Fibroblast of gingiva (primary cell): ENCODE measurements at places on chromosomes 7 and 10.
A peak's percentile ranks its signal among the peaks of the same experiment; 100 is the strongest.

- no peak for DNase-seq
These were observed 118.2 kb downstream of the HBP1 start for GRCh38 chr7:107286751-107287621.

- no peak for DNase-seq
These were observed 14.4 kb downstream of the NPSR1 start for GRCh38 chr7:34672430-34672829.

- no peak for DNase-seq
These were observed 41.7 kb upstream of the EZH2 start for GRCh38 chr7:148925836-148926235.

DNA sequence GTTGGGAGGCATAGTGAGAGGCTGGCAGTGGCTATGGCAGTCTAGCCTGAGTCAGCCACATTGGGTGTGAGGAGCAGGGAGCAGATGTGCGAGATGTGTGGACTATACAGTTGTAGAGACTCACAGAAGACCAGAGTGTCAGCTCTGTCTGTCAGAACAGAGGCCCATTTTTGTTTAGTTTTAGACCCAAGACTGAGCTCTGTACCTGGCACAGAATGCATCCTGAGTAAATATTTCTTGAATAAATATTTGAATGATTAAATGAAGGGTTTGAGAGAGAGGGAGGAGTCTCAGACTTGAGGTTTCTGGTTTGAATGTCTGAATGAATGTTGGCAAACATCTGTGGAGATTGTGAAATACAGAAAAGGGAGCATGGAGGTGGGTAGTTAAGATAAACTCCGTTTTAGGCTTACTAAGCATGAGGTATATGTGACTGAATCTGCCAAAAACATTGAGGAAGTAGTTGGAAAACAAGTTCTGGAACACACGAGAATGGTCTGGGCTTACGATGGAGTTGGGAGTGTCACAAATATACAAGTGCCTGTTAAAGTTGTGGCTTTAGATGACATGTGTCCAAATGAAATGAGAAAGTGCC is 3.6 kb downstream of the SEC23IP start:
- DNase-seq: peak; percentile 67

- DNase-seq: peak; percentile 10
These were observed 479.8 kb upstream of the SEMA3A start for GRCh38 chr7:84674236-84674913.

- DNase-seq: peak; percentile 81
These were observed 91.4 kb downstream of the FAM107B start for GRCh38 chr10:14683256-14683655.

DNA sequence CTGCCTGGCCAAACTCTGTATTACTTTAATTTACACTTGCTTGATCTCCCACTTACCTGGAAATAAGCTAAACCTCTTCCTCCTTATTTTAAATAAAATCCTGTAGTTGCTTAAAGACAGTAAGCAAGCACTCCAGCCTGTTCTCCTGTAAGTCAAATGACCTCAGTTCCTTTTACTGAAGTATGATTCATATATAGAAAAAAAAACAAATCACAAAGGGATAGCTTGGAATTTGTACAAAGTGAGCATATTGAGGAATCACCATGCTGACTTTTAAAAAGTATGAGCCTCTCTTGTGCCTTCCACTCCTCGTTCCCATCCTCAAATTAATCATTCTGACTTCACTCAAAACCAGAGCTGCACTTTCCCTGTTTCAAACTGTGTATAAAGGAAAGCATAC is 52.0 kb downstream of the C10orf90 start:
- DNase-seq: no peak

DNA sequence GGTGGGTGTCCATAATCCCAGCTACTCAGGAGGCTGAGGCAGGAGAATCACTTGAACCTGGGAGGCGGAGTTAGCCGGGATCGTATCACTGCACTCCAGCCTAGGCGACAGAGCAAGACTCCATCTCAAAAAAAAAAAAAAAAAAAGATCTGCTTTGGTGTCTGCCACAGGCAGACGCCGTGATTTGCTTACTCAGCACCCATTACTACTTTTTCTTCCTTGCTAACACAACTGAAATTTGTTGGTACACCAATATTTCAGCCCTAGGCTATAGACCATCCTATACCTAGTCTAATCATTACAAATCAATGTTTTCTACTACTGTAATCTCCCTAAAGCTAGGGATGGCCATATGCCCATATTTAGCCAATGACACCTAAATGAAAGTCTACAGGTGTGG is 53.5 kb upstream of the PARD3 start:
- DNase-seq: no peak

DNA sequence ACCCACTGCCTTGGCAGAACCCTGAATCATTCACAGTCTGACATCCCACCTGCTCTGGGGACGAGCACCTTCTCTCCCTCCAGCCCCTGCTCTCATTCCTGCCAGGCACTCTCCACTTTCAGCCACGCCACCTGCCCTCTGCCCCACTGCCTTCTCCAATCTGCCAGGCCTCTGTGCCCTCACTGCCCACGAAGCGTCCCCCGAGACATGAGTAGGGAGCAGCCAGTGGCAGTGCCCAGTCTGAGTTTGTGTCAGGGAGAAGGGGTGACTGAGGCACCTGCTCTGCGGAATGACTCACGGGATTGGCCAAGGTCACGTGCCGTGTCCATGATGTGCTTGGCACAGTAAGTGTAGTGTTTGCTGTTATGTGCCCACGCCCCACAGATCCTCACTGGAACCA is 215.2 kb upstream of the PPP2R2D start:
- no peak for DNase-seq

- DNase-seq: no peak
These were observed 197.4 kb downstream of the ELMO1 start for GRCh38 chr7:37251222-37251621.

DNA sequence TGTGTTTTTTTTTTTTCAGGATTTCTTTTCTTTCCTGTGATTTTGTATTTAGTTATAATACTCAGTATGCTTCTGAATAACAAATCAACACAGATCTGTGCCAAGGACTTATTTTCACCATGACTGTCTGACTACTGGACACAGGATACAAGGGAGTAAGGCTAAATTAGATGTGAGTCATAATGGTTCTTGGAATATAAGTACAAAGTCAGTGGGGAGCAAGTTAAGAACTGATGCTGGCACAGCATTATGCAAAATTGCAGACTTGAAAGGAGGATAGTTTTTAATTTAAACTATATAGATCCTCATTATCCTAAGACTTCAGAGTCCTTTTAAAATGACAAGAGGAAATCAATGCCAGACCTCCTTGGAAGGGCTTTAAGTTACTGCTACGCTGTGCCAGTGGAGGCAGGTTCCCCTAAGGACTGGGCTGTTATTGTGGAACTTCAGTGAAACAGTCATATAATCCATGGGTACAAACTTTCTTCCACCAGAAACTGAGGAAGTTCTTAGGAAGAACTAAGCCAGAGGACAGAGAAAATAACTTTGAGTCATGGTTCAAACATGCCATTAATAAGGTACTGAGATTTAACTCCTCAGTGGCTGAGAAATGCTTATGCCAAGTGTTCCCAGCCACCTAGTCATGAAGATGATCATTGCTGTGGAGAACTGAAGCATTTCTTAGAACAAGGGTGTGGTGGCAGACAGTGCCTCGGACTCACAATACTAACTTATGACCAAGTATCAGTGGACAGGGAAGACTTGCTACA is 531.2 kb downstream of the HTR7 start:
- no peak for DNase-seq

- no peak for DNase-seq
These were observed at the start of gene WDFY4 for GRCh38 chr10:48684792-48685623. Gene WDFY4, plus strand, starts transcription at chr10:48684873. Its CDS starts 24,860 bp downstream, at chr10:48709733.

DNA sequence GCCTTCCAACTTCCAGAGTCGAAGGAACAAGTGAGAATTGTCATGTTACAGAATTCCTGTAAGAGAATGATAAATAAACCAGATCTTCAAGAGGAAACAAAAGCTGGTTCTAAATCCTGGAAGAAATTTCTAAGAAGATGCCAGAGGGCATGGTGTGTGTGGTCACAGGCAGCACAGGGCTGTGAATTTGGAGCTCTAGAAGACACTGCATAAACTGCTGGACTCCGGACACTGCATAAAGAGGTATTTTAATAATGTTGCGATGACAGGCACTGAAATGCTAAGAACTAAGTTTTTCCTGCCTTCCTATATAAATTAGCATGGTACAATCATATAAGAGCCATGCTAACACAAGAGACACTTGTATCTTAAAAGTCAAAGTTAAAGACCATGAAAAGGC is 86.0 kb downstream of the LARP4B start:
- DNase-seq: no peak

GRCh38 chr10:1281405-1281782 is 225.2 kb downstream of the WDR37 start:
- no peak for DNase-seq
